AG04450 (cell line): ENCODE measurements at places on chromosomes 13 and 19.

- DNase-seq = no peak
Observed at GRCh38 chr19:38975861-38976271, 324 bp upstream of the FBXO17 start.

DNA sequence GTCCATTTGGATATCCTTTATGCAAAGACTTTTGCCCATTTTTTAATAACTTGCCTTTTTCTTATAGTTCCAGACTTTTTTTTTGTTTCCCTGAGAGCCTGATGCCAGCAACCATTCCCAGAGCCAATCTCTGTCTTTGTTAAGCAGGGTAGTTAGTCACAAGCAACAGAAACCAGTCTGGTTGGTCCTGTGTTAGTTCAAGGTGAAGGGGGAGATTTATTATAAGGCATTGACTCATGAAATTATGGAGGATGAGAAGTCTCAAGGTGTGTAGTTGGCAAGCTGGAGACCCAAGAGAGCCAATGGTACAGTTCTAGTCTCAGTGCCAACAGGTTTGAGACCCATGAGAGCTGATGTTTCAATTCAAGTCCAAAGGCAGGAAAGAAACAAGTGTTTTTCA, 33.0 kb downstream of the GPR12 start:
- DNase-seq = no peak

- no peak for DNase-seq
Observed at GRCh38 chr19:5955636-5955935, 22.4 kb downstream of the RANBP3 start.

DNA sequence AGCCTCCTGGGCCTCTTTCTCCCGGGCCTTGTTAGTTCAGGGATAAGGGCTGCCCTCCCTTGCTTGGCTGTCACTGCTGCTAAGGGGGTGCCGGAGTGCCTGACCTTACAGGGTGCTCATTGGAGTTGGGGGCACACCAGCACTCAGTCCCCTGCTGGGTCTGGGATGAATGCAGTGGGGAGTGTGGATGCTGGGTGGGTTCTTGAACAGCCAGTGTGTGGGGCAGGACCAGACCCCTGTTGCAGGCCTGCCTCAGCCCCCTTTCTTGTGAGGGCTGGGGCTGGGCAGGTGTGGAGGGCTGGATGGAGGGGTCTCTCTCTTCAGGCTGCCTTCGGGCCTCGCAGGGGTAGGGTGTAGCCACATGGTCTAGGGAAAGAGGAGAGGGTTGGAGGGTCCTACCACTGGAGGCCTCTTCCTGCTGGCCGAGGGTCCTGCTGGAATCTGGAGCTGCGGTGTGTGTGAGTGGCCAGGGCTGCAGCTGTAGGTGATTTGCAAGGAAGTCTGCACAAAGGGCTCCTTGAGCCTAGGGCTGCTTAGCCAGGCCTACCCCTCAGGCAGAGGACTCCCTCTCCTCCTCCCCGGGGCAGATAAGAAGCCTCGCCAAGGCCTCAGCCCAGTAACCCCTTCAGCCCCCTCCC, 3.2 kb downstream of the CEBPA start:
- DNase-seq = no peak

- DNase-seq = no peak
Observed at GRCh38 chr19:36064826-36065225, 10.1 kb downstream of the WDR62 start.

- DNase-seq = no peak
Observed at GRCh38 chr13:21020581-21020980, 40.8 kb downstream of the LATS2 start.

- no peak for DNase-seq
Observed at GRCh38 chr13:73324842-73325722, 266.3 kb downstream of the KLF5 start.

GRCh38 chr13:31980830-31981229, 50.7 kb upstream of the FRY start:
- DNase-seq = no peak

GRCh38 chr13:19664481-19665230, 31.2 kb downstream of the MPHOSPH8 start:
- DNase-seq = no peak
